ENCODE measurements at places on chromosomes 5 and 9.

- no peak for DNase-seq
These were observed 310.2 kb downstream of the AGTPBP1 start for GRCh38 chr9:85431339-85432102.

DNA sequence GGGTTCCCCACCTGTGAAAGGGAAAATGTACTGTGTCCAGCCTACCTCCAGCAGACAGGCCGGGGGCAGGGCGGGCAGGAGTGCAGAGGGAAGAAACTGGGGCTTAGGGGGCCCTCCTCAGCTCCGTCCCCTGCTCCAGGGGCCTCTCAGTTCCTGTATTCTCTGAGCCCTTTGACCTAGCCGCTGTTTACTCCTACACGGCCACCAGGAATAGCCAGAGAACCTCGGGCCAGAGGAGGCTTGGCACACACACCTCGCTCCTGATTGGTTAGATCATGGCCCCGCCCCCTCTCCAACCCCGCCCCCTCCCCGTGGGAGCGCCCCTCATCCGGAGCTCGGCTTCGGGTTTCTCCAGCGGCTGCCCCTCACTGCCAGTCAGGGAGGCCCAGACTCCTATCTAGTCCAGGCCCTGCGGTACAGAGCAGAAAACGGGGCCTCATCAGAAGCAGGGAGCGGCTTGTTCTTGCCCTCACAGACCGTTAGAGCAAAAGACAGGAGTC lies 2.2 kb downstream of the ST6GALNAC6 start:
- no peak for DNase-seq

- DNase-seq, result no peak
These were observed 1271.6 kb downstream of the CDH12 start for GRCh38 chr5:21581508-21581907.

GRCh38 chr5:33306758-33307157 lies 134.0 kb upstream of the TARS1 start:
- DNase-seq, result no peak

All from effector memory CD8-positive, alpha-beta T cell (primary cell).